NCI-H510A treated with DMSO at 0.1 percent for 48 hours (cell line): ENCODE measurements at places on chromosomes 7 and 10.

GRCh38 chr10:17859492-17860156, 50.5 kb downstream of the MRC1 start:
- DNase-seq, result no peak

DNA sequence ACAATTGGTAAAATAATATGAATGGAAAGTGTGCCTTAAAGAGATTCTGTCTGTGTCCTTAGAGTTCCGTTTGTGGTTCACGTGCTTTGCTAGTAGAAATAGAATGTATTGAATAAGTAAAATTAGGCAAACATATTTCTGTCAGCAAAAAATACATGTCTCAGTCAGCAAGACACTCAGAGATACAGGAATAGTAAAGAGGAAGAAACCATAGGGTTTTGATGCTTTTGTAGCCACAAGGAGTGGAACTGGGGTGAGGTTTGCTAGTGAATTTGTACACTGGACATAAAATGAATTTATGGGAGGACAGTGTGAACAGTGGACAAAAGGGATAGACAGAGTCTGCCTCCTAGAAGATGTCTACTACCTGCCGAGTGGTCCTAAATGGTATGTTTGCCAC, 289.2 kb upstream of the NRP1 start:
- DNase-seq, result no peak

DNA sequence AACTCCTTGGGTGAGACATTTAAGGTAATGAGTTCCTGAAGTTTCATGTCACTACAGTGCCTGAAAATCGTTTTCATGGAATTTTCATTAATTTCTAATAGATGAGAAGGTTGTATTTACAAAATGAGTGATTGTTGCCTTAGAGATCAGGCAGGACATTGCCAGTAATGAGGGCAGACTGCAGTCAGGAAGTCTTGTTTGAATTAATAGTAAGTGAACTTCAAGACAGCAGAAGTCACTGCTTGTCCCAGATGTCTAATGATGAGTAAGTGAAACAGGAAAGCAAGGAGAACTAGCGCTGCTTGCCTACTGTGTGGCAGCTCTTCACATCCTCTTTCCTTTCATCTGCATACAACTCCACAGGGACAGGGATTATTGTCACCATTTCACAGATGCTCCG, 237.4 kb downstream of the BAMBI start:
- DNase-seq, result no peak

GRCh38 chr7:65430344-65431186, 56.9 kb downstream of the ZNF92 start:
- no peak for DNase-seq

GRCh38 chr7:68438811-68439210, 1159.5 kb upstream of the AUTS2 start:
- DNase-seq, result no peak

- no peak for DNase-seq
Observed at GRCh38 chr10:112002206-112002605, 181.4 kb downstream of the GPAM start.

- peak; percentile 79 for DNase-seq
Observed at GRCh38 chr10:71255808-71256660, 43.7 kb downstream of the UNC5B start.

DNA sequence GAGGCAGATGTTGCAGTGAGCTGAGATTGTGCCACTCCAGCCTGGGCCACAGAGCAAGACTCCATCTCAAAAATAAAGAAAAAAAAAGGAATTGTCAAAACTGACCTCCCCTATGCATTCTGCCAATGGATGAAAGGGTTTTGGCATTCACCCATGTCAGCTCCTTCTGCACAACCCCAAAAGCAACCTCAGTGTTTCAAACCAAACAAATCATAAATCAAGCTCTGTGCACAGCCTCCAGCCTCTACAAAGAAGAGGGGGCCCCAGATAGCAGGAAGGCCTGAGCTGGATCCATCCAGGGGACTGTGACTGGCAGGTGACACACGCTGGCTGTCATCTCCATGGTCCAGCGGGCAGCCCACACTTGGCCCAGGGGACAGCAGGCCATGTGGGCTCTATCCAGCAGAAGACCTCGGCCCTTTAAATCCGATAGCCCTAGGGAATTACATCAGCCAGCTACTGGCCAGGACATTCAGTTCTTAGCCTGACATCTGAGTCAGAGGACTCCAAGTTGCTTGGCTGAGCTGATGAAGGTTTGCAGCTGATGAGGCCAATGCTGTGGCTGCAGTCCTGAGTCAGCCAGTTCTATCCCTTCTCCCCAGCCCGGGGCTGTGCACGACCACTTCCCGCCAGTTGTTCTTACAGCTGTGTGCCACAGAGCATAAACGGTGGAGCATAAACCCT, 52.0 kb upstream of the FIGNL1 start:
- no peak for DNase-seq

GRCh38 chr7:112052993-112053736, 153.0 kb downstream of the DOCK4 start:
- no peak for DNase-seq

DNA sequence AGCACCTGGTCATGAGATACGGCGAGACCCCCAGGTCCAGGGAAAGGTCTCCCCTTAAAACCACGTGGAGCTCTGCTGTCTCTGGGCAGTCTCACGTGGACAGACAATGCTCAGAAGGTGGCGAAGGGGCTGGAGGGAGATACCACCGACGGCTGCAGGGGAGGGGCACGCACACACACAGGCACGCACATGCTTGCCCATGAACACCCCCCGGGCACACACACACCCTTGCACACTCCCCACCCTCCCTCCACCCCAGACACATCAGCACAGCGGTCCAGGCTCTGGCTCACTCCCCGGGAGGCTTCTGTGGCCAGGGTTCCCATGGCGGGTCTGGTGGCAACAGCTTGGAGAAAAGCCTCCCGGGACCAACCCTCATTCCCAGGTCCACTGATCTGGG, 52.4 kb upstream of the TNRC18 start:
- no peak for DNase-seq

- no peak for DNase-seq
Observed at GRCh38 chr7:137967143-137968018, 34.5 kb downstream of the CREB3L2 start.

DNA sequence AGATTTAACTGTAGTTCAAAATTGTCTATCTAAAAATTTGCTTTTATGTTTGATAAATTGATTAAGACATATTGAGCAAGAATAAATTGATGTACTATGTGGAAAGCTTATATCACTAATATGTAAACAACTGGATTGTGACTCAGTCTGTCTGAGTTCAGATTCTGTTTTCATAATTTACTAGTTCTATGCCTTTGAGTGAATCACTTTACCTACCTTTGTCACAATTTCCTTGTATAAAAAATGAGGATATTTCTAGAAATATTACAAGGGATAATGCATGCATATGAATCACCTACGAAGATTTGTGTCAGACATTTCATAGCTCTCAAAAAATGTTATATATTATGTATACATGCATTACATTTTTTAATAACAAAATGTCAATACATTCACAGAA, 245.1 kb upstream of the ZWINT start:
- no peak for DNase-seq

- peak; percentile 7 for DNase-seq
Observed at GRCh38 chr10:31399631-31400030, 80.6 kb downstream of the ZEB1 start.

DNA sequence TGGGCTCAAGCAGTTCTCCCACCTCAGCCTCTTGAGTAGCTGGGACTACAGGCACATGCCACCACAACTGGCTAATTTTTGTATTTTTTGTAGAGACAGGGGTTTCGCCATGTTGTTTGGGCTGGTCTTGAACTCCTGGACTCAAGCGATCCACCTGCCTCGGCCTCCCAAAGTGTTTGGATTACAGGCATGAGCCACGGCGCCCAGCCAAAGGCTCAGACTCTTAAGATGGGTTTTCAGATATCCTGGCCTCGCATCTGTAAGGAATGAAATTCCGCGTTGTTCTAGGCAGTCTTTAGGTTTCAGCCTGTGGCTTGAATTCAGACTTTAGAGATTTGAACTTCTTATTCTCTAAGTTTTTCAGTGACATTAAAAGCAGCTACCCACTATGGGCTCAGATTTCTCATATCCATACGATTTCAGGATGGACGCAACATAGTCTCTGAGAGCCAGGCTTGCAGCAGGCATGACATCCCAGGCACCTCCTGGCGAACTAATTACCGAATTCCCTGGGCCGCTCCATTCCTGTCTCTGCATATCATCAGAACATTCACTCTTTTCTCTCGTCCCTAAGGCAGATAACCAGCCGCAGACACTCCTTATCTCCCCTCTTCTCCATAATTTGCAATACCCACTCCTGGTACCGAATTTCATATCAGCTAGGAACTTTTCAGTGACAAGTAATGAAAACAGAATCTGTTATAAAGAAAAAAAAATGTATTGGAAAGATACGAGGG, 29.7 kb downstream of the IL15RA start:
- DNase-seq, result no peak

DNA sequence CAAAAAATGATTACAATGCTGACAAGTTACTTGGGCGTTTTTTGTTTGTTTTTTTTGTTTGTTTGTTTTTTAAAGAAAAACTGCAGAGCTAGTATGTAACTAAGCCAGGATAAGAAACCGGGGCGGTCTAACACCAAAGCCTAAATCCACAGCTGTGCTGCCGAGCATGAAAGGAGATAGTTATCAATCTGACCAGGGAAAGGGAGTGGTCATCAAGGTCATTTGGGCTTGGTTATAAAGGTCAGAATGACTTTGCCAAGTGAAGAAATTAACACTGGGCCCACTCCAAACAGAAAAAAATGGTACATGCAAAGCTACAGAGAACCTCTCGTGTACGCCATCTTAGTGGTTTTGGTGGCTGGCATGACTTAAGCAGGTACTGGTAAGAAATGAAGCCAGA, 104.7 kb downstream of the SRPK2 start:
- no peak for DNase-seq

DNA sequence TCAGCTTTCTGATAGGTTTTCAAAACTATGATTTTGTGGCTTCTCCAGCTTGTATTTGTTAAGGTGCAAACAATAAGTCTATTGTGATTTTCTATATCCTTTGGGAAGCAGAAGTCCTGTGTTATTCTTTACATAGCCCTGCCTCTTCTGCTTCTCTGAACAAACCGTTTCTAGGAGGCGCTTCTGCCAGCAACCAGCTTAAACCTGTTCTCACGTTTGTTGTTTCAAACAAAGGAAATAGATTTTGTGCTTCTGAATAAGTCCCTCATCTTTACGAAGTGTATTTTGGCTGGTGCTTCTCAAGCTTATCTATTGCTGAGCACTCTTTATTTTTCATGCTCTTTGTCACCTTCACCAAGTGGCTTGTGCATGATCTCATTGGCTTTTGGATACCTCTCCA, 61.0 kb downstream of the VTI1A start:
- DNase-seq, result peak; percentile 22

- DNase-seq, result no peak
Observed at GRCh38 chr7:152477079-152477478, 41.3 kb upstream of the KMT2C start.

DNA sequence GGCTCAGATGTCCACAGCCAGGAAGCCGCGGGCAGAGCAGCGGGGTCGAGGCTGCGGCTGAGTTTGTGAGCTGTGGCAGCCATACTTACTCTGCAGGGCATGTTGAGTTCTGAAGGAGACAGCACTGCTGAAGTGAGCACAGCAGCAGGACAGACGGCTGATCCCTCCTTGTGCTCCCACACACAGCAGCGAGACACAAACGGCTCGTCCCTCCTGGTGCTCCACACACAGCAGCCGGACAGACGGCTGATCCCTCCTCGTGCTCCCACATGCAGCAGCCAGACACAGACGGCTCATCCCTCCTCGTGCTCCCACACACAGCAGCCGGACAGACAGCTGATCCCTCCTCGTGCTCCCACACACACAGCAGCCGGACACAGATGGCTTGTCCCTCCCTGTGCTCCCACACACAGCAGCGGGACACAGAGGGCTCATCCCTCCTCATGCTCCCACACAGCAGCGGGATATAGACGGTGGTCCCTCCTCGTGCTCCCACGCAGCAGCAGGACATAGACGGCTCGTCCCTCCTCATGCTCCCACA, 305.1 kb downstream of the PTPRN2 start:
- DNase-seq, result no peak

- DNase-seq, result no peak
Observed at GRCh38 chr7:43077732-43078391, 34.6 kb upstream of the HECW1 start.

- DNase-seq, result no peak
Observed at GRCh38 chr10:31123946-31124345, 92.3 kb upstream of the ZNF438 start.

GRCh38 chr10:93064874-93065660, 4.5 kb downstream of the CYP26C1 start:
- no peak for DNase-seq

DNA sequence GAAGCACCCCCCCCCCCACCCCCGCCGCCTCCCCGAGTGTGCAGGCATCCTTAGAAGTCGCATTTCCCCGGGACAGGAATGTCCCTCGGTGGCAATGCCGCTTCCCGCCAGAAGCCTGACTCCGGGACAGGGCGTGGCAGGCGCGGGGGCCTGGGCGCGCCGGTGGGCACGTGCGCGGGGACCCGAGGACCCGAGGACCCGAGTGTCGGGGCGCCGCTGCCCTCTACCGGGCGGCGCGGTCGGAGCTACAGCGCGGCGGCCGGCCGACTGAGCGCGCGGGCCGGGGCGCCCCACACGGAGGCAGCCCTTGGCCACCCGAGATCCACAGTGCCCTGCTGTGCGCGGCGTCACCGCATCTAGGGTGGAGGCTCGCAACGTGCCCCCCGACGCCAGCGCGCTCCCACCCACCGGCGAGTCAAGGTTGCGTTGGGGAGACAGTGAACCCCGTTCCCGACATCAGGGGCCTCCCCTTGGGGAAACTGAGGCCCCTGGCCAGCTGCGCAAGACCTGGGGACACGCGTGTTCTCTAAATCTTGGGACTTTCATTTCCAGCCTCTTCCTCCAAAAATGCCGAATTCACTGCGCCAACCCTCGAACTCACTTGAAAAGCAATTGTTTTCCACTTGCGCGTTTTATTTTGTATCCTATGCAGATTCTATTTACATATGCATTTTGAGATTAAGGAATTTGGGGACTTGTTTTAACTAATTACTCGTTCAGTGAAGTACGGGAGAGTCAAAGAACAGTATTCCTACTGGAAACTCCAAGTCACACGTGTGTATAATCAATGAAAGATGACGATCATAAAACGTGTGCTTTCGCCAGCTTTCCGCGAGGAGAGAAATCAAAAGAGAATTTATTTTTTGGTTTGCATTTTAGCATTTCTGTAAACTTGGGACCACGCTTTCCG, 3.1 kb upstream of the CUX1 start:
- DNase-seq, result peak; percentile 45

DNA sequence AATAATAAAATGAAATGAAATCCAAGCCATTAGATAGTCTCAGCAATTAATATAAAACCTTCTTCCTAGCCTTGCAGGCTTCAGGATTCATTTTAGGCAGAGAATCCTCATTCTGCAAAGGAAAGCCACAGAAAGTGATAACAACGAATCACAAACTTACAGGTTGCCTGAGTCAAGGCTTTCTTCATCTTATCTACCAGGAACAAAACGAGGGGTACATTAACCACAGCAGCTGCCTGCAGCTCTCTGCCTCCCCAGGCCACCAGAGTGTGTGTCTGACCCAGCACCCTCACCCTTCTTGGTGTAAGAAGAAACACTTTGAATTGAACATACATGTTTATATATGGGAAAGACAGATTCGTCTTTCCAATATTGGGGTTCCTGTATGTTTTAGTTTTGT, 12.5 kb upstream of the TNS3 start:
- no peak for DNase-seq
